ENCODE measurements at places on chromosomes 16 and 17.
A peak's percentile ranks its signal among the peaks of the same experiment; 100 is the strongest.

DNA sequence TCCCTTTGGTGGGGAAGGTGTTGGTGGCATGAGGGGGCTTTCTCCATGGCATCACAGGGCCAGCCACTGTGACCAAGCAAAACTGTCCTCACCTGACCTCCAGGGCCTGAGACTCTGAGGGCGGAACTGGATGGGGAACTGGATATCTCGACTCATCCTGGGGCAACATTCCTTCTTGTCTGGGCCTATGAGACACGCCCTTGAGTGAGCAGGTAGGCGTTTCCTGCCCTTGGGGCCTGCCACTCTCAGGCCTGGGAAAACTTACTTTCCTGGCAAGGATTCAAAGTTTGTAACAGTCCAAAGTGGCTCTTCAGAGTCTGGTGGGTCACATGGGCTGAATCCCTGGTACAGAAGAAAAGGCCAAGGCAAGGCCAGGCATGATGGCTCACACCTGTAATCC, 9.6 kb downstream of the MT1X start:
- peak; percentile 72 for DNase-seq

- DNase-seq: peak; percentile 44
Measured at GRCh38 chr17:51947160-51947735, 211.3 kb downstream of the CA10 start.

DNA sequence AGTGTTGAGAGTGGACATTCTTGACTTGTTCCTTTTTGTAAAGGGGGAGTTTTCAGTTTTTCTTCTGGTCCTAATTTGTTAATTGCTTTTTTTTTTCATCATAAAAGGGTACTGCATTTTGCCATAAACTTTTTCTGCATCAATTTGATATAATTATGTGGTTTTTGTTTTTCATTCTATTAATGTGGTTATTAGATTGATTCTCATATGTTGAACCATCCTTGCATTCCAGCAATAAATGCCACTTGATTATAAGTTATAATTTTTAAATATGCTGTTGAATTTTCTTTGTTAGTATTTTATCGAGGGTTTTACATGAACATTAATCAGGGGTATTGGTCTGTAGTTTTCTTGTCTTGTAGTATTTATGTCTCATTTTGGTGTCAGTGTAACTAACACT, 87.2 kb upstream of the SMIM36 start:
- DNase-seq: no peak

- no peak for DNase-seq
Measured at GRCh38 chr16:2204416-2205103, 694 bp upstream of the MLST8 start.

GRCh38 chr17:64787921-64788271, 125.8 kb upstream of the SMURF2 start:
- no peak for DNase-seq

GRCh38 chr17:37365589-37365988, 10.2 kb upstream of the C17orf78 start:
- DNase-seq: no peak

DNA sequence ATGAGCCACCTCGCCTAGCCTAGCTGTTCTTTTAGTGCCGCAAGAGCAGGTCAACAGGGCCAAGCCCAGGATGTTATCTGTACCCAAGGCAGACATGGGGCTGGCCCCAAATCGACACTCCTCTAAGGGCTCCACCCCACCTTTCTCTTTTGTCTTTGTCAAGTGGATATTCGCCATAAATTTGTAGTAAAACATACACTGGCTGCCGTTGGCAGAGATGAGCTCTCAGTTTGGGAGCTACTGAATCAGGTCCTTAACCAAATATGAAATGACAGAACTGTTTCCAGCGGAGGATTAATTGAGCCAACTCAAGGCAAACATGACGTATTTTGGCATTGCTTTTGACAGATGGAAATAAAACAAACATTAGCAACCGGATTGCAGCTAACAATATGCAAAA, 556.9 kb upstream of the CDH5 start:
- DNase-seq: no peak

DNA sequence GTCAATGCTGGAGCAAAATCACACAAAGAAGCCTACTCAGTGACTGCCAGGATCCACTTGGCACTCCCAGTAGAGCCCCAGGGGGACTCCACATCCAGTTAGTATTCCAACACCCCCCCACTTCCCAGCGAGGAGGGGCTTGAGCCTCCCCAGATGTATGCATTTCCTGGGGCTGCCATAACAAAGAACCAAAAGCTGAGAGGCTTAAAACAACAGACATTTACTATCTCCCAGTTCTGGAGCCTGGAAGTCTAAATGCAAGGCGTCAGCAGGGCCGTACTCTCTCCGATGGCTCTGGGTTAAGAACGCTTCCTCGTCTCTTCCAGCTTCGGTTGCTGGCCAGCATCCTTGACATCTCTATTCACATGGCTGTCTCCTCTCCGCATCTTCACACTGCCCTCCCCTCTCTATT, 23.0 kb upstream of the GNA13 start:
- DNase-seq: no peak
